ENCODE measurements at places on chromosomes 3 and 15.

GRCh38 chr15:39181056-39181747, 399.7 kb upstream of the THBS1 start:
- DNase-seq: no peak

DNA sequence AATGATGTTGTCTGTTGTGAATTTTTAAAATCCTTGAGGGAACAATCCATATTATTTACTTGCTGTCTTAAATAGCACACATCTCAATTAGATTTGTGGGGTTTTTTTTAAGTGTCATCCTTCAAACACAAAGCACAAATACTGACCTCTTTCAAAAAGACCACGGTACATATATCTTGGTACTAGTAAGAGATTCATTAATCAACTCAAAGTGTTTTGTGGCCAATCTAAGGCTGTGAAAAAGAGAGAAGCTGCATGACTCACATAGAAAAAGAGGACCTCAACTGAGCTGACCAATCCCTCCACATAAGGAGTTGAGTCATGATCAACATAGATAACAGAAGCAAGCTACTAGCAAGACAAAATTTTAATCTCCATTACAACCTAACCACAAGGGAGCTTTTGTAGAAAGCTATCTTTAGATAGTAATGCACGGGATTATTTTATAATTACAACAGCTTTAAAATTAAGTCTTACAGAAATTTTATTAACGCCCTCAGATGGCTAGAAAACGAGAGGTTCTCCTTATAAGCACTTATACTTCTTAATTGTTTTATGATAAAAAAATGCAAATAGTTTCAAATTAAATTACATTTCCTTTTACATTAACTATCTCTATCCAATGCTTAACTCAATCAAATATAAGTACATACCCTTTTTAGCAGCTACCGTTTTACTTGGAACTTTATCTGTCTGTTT, 60.5 kb downstream of the TOP2B start:
- peak; percentile 75 for DNase-seq

- DNase-seq: no peak
These were observed 9.4 kb downstream of the BTLA start for GRCh38 chr3:112489674-112490479.

GRCh38 chr3:135667061-135667460, 298.5 kb upstream of the PPP2R3A start:
- no peak for DNase-seq

GRCh38 chr3:153599685-153600084, 437.7 kb downstream of the RAP2B start:
- peak; percentile 26 for DNase-seq

DNA sequence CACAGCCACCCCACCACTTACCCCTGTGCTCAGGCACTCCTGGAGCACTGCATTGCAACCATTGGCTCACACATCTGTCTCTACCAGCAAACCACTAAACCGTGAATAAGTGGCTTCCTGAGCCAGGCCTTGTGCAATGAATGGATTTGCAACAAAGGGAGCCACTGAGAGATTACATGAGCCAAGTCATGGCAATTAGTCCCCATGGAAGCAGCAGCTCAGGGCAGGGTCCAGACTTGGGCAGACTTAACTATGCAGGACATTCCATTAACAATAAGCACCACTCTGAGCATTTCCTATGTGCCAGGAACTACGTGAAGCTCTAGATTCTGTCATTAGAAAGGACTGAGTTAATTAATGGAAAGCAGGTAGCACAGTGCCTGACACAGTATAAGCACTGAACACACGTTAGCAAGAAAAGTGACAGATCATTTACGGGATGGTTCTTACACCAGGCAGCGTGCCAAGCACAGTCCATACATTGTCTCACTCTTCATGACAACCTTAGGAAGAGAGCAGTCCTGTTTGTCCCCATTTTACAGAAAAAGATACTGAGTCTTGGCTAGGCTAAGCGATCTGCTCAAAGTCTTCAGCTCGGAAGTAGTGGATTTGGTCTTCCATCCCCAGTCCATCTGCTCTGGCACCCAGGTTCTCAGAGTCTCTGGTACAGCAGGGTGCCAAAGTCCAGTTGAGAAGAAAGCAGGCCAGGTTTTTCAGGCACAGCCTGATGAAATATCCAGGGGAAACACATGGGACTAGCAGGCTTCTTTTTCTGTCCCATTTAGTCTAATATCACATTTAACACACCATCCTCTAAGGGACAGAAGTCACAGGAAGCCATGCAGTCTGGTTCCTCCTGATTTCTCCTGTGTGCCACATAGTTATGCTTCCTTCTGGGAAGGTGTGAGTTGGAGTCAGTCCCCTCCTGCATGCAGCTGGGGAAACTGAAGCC, 44.1 kb downstream of the LIPC start:
- DNase-seq: peak; percentile 31

- DNase-seq: no peak
These were observed 102.4 kb upstream of the RASGRP1 start for GRCh38 chr15:38666865-38667510.

DNA sequence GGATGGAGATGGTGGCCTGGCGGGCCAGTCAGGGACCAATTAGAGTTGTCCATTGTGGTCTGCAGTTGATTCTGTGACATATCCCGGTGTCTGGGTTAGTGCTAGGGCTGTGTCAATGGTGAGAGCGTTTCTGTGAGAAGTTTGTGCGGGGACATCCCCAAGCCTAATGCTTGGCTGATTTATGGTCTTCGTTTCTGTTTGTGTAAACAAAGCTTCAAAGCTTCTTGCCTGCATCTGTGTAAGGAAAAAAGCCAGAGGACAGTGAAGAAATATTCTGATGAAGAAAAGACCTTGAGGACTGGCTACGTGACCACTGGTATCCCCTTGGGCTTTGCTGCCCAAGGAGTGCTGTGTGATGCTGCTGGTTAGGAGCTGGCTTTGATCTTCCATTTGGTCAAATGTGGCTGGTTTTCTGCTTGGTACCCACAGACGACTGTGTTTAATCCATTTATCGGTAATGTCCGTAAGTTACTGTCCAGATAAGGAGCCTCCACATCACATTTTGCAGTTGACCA, 74.6 kb upstream of the LRTM1 start:
- no peak for DNase-seq

DNA sequence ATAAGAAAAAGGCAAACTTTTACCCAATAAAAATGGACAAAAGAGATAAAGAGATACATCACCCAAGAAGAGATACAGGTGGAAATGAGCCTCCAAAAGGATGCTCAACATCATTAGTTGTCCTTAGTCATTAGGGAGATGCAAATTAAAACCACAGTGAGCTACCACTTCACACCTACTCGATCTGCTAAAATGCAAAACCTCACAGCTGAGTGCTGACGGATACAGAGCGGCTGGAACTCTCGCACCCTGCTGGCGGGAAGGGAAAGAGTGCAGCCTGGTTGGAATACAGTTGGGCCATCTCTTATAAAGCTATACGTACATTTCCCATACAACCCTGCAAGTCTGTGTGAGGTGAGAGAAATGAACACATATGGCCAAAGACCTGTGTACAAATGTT, 78.5 kb upstream of the PRR20G start:
- DNase-seq: no peak

GRCh38 chr3:14413381-14414071, 11.1 kb downstream of the SLC6A6 start:
- no peak for DNase-seq

DNA sequence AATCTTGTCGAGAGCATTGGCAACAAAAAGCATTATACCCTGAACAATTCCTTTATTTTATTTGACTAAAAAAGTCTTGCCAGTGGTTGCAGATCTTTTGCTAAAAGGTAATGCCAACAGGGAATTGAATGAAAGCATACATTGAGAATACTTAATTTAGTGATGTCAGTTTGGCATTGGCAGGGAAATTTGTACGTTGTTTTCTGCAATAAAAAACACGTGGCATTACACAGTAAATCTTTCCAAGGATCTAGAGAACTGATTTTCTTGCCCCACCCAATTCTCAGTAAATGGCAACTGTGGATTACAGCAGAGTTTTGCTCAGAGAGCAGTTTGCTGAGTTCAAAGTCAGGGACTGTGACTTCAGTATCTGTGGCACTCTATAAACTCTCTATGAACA, 38.3 kb upstream of the IGSF10 start:
- DNase-seq: no peak

DNA sequence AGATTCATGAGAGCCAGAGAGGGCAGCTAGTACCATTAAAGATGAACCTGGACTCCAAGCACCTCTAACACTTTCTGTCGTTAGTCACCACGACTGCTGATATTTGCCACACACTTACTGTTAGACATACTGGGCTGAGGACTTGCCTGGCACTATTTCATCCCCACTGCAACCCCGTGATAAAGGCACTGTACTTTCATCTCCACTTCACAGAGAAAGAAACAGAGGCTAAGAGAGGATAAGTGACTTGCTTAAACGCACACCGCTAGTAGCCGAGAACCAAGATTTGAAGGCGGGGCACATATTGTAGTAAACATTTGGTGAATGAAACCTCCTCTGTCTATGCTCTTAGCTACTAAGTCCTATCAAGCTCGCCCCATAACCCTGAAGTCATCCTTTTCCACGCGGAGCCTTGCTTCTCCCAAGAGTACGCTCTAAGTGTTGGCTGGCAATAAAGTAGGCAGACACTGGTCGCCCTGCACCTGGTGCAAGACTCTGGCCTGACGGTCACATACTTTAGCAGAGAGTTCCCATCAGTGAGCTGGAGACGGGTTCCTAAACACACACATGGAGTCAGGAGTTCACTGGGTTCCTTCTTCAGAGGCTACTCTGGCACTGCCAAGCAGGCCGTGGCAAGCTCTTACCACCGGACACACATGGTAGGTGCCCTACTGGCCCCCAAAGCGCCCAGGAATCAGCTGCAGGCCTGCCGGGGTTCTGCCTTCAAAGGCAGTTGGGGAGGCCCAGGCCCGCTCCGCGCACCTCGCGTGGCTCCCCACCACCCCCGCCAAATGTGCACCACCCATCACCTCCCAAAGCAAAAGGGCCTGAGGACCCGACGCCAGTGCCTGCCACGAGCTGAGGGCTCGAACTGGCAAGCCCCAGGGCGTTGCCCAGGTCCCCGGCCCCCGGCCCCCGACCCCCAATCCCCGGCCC, 951 bp downstream of the POMGNT2 start:
- no peak for DNase-seq

DNA sequence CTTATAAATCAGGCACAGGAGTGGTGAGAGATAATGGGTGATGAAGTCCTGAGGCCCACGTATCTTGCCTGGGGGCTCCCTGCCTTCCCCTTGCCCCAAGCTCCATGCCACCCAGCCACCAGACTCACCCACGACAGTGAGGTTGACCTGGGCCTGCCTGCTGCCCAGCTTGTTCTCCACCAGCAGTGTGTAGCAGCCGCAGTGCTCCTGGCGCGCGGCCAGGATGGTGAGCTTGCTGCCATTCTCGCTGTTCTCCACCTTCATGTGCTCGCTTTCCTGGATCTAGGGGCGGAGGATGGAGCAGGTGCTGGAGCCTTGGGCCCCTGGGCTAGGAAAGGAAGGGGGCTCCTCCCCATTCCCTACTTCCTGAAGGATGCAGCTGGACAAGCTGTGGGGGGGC, 79.1 kb upstream of the HACD2 start:
- no peak for DNase-seq

DNA sequence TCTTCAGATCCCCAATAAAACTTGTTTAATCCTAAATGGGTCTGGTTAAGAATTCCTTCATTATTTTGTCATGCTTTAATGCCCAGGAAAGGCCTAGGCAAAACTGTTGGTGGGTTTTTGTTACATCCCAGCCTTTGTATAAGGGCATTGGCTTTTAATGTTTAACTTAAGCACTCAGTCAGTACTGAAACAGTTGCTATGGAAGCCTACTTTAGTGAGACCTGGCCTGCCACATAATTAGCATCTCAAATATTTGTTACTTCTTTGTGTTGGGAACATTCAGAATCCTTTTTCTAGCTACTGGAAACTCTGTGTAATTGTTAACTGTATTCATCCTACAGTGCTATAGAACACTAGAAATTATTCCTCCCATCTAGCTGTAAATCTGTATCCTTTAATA, 369.6 kb upstream of the ATP10A start:
- DNase-seq: no peak

GRCh38 chr3:104286645-104287044, 1080.1 kb upstream of the ALCAM start:
- no peak for DNase-seq

GRCh38 chr3:64097920-64098319, 74.6 kb upstream of the PSMD6 start:
- no peak for DNase-seq

GRCh38 chr3:58167431-58168351, 43.1 kb downstream of the DNASE1L3 start:
- no peak for DNase-seq

DNA sequence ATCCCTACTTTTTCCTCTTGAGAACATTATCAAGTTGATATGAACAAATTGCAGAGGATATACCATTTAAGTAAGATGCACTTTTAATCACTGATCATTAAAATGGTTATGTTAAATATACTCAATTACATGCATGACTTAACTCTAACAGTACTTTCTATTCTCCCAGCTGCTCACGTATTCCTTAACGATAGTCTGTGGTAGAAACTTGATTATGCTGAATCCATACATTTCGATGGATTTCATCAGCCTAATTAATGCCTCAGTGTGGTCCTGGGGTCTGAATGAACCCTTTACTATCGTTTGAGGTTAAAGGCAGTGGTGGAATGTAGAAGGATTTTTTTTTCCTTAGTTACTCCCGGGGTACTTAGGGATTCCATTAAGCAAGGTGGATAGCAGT, 18.6 kb downstream of the SOX2 start:
- no peak for DNase-seq

DNA sequence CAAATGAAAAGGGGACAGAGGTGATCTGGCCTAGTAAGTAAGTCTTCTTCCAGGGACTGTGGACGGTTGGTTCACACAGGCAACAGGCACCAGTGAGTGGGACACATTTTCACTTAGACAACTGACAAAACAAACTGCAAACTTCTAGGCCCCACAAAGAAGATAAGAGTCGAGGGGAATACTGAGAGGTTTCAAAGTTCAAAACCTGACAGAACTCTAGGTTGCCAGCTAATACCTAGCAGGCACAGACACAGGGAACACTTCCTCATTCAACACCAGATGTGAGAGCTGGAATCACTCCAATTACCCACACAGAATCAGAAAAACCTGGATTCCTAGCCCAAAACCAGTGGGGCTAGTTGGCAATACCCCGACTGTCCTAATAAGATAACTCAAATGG, 621.7 kb downstream of the ZPLD1 start:
- DNase-seq: no peak

GRCh38 chr3:30502742-30503073, 103.7 kb upstream of the TGFBR2 start:
- no peak for DNase-seq

GRCh38 chr3:141246958-141247301, 15.3 kb downstream of the PXYLP1 start:
- DNase-seq: no peak

- no peak for DNase-seq
These were observed 5.4 kb upstream of the VPS39 start for GRCh38 chr15:42213511-42213910.

GRCh38 chr3:188152660-188153436, 1.1 kb upstream of the LPP start:
- DNase-seq: no peak

DNA sequence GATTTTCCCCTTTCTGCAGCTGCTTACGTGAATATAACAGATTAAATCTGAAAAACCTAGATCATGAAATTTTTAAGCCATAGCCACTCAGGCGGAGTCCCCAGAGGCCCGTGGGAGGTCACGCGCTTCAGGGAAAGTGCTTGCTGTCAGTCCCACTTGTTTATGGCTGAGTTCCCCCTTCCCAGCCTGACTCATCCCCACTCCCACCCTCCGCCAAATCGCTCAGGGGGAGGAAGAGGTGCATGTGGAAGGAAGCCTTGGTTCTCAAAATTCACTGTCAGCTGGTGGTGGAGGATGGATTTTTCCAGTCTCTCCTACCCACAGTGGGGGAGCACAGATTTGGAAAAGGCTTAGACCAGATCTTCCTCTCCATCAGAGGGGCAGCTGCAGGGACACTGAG, 67.4 kb downstream of the CORO2B start:
- DNase-seq: no peak

Measured in AG04449 (cell line).